ENCODE measurements at places on chromosomes 6 and 20.

DNA sequence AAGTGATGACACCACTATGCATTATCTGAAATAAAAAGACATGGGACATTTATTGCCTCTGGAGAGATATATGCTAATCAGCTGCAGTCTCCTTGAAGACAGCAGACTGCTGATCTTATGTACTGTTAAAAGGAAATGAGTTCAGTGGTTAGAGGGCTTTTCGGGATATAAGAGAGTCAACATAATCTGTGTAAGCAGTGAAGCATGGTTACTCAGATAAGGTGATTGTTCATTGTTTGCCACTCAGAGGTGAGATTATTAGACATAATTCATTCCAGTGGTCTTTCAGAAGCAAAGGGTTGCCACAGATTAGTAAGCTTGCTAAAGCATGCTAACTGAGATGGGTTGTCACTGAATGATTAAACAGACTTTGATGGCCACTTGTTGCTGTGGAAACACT lies 1450.7 kb upstream of the ADGRB3 start:
- no peak for DNase-seq

DNA sequence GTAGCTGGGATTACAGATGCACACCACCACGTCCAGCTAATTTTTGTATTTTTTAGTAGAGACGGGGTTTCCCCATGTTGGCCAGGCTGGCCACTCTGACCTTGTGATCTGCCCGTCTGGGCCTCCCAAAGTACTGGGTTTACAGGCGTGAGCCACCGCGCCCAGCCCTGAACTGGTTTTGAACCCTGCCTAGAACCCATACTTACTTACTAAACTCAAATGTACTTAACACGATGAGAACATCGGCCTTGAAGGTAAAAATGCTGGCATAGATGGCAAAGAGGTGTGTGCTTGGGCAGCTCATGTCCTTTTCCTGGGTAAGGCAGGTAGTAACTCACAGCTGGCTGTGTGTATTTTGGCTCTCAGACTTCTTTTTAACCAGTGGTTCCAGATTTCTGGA lies 3.2 kb upstream of the ARMC12 start:
- DNase-seq, result no peak

GRCh38 chr20:11921321-11921720 lies 3.6 kb downstream of the BTBD3 start:
- no peak for DNase-seq

DNA sequence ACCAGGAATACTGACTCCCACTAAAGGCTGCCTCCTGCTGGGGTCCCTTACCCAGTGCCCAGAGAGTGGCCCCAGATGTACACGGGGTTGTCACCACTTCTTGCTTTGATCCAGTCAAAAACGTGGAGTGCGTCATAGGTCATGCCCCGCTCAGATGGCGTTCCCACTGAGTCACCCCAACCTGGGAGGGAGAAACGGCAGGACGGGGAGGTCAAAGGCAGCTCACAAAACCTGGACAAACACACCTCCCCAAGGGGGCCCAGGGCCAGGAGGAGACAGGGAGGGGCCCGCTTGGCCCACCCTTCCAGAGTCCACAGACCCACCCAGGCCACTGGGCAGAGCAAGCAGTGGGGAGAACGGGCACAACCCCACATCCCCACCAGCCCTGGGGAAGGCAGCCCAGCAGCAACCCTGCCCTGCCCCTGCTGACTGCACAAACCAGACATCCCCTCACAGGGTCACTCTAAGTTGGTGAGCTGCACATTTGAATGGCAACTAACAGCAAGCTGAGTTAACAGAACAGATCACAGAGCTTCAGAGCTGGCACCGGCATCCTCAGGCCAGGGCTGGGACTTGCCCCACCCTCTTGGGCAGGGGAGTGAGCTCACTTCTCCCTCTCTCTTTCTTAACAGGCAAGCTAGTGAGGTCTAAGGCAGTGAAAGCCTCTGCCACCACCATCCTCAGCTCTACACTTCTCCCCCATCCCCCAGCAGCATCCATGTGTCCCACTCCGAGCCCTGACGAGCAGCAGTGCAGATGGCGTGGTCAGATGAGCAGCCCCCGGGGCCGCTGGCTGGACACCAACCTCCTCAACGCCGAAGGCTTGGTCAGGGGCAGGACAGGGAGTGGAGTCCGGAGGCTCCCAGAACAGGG lies 61.7 kb downstream of the PYGB start:
- DNase-seq, result no peak

- no peak for DNase-seq
These were observed 505.1 kb downstream of the QKI start for GRCh38 chr6:163919652-163920051.

DNA sequence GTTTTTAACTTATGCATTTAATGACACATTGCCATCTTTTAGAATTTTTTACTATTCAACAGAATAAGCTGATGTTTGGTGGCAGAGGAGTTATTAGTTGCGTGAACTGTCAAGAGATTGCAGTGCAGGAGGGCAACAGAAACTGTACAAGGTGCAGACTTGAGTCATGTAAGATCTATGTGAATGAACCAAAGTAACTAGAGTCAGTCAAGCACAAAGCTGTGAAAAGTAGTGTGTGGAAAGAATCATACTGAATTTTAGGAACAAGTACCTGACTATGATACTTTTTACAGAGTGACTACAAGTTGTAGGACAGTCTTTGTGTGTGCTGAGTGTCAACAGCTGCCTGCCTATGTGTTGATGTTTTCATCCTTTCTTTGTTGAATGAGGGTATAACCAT lies 2.7 kb upstream of the C6orf163 start:
- no peak for DNase-seq
